Foreskin fibroblast (primary cell): ENCODE measurements at places on chromosomes 16 and 17.

DNA sequence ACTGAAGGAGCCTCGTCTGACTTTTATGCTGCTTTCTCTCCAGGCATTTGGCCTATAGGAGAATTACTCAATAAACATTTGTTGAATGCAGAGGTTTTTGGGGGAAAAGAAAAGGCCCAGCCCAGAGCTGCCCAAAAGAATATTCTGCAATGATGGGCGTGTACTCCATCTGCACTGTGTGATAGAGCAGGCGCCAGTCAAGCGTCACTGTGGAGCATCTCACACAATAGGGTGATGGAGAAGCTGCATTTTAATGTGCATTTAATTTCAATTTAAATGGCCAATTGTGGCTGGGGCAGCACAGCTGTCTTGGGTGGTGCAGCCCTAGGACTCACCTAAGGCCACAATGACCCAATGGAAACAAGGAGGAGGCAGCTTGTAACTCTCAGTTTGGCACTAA lies 20.6 kb downstream of the GLYR1 start:
- DNase-seq, result no peak

DNA sequence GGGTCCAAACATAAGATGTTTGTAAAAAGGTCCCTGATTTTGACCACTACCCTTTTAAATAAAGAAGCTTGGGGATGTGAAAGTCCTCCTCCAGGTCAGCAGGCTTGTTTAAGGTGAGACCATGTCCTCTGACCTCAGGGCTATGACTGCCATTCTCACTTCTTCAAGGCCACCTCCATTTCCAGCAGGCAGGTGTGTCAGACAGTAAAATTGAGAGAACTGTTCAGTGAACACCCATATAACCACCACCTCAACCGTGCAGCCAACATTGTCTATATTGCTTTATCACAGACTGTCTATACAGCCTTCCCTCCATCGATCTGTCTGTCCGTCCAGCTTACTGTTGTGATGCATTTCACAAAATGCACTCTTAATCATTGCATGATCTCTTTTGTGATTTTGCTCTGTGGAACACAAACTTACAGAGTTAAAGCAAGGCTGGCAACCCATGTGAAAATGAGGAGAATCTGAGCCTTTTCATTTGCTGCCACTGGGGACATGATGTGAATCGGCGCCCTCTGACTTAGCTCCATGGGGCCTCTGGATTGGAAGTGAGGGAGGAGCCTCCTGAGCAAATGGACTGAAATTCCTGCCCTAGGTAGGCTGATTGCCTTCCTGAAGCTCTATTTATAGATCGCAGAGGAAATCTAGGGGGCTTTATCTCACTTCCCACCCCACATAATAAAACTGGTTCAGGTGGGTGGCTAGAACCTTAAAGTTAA lies 53.8 kb downstream of the ZNRF1 start:
- no peak for DNase-seq

GRCh38 chr17:41464682-41465081 lies 2.5 kb downstream of the KRT32 start:
- peak; percentile 94 for DNase-seq

DNA sequence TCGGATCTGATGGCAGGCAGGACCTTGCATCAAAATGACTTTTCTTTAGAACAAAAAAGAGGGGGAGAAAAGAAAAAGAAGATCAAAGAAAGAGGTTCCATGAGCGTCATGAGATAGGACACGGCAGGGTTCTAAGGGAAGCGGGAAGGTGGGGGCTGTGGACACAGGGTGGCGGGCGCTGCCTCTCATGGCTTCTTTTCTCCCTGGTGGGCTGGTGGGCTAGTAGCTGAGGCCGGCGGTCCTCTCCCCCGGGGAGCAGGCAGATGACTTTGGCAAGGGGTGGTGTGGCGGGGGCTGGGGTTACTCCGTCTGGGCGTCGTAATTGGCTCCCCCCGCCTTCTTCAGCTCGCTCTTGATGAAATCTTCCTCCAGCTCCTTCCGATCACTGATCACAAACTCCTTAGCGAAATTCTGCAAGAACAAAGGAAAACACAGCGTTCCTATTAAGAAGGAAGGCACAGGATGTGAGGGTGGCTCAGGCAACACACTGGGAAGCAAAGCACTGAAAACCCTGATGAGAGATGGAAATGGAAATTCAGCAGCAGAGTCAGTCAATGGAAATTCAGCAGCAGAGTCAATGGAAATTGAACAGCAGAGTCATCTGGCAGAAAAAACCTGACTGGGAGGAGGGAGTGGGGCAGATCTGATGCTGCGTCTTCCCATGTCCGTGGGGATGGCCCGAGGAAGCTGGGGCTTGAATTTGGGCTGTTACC lies 51.2 kb downstream of the COTL1 start:
- no peak for DNase-seq

- DNase-seq, result no peak
These were observed 38.8 kb upstream of the C16orf82 start for GRCh38 chr16:27027971-27028370.

DNA sequence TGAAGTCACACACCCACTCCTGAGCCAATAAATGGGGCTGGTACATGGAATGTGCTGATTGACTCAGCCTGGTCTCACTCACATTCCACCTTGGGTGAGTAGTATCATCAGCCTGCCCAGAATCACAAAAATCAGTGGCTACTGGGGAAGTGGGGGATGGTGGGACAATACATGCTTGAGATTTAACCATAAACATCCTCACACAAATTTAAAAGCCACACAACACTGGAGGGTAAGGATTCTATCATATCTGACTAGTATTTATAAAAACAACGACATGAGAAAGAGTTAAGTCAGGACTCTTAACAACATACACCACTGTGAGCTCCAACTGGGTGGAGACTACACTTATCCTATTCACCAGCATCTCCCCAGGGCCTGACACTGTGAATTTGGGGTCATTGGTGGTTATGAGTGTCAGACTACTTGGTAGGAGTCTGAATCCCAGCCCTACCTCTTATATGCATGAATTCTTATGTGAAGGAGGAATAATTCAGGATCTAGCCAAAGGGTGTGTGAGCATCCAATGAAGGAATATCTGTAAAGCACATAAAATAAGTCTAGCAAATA lies 26.0 kb upstream of the IRX6 start:
- DNase-seq, result peak; percentile 11

- DNase-seq, result peak; percentile 44
These were observed 787 bp downstream of the PRKAR1A start for GRCh38 chr17:68512960-68513474.

GRCh38 chr17:48025904-48026501 lies 11.6 kb downstream of the COPZ2 start:
- no peak for DNase-seq

GRCh38 chr17:58587713-58588117 lies 73.3 kb upstream of the MTMR4 start:
- DNase-seq, result peak; percentile 70

DNA sequence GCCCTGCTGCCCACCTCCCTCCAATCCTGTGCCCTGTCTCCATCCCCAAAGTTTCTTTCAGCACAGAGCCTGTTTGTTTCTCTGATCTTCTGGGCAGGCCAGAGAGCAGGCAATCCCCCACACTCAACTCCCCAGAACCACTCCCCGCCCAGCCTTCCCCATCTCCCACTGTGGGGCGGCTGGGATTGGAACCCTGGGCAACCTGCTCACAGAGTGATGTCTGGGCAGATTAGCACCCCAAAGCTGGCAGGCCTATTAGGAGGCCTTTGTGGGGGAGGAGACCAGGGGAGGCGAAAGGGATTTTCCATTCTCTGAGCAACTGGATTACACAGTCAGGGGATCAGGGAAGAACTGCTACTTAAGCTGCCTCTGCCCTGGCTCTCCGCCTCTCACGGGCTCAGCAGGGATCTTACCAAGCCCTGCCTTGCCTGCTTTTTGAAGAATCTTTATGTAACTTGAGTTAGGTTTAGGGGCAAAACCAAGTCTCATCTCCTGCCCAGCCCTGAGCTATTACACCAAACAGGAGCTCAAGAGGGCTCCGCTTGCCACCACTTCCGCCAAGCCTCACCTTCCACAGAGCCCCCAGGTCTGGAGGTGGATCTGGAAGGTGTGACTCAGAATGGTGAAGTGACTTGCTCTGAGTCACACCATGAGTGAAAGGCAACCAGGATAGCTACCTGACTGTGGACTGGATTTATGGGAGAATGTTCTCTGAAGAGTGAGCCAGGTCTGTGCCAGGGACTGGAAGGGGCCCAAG lies 16.0 kb upstream of the LHX1 start:
- no peak for DNase-seq

DNA sequence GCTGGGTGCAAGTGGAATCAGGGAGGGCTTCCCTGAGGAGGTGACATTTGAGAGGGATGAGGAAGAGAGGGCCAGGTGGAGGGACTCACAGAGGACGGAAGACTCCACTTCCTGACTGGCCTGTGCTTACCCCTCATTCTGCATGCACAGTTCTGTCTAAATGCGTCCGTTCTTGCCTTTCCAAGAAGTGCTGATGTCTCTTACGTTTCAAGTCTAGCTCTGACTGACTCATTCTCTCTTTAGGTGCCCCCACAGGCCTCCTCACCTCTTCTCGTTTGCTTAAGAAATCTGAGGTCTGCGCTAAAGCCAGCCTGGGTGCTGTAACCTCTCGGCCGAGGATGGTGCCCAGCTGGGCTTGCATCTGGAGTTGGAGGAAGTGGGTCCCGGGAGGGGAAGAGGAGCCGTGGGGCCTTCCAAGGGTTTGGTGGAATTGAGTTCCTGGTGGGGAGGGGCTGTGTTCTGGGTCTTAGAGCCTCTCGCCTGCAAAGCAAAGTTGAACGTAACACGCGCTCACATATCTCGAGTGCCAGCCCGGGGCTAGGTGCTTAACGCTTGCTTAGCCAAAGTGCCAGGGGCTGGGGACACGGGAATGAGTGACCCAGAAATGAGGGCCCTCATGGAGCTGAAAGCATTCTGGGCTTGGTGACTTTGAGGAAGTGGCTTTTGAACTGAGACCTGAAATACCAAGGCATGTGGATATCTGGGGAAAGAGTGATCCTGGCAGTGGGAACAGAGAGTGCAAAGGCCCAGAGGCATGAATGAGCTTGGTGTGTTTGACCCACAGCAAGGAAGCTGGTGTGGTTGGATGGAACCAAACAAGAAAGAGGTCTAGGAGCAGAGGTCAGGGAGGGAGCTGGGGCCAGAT lies 4.8 kb downstream of the IL4R start:
- no peak for DNase-seq

GRCh38 chr16:10256784-10257641 lies 74.8 kb upstream of the GRIN2A start:
- no peak for DNase-seq

DNA sequence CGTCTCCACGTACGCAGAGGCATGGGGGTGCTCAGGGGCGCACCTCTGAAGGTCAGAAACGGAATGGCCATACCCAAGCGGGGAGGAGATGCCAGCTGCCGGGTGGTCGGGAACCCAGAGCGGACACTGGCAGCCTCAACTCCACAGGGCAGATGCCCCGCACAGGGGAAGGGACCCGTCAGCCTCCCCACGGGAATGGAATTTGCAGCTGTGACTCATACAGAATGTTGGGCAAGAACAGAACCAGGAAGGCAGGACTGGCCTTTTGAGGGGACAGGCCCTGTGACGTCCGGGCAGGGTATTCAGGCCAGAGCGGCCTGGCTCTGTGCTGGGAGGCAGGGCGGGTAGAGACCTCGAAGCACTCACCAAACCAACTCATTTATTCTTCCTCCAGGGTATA lies 7.5 kb downstream of the TK1 start:
- peak; percentile 48 for DNase-seq

GRCh38 chr16:19841184-19841583 lies 43.5 kb downstream of the GPRC5B start:
- DNase-seq, result no peak

DNA sequence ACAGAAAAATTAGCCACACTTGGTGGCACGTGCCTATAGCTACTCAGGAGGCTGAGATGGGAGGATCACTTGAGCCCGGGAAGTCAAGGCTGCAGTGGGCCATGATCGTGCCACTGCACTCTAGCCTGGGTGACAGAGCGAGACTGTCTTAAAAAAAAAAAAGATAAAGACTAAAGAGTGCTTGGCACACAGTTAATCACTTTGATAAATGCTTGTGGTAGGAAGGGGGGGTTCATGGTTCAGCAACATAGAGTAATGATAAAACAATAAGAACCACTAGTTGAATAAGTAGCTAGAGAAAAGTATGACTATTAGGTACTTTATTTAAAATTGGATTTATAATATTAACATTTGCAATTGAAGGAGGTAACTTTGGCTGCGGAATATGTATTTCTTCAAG lies 43.3 kb downstream of the USP32 start:
- no peak for DNase-seq

DNA sequence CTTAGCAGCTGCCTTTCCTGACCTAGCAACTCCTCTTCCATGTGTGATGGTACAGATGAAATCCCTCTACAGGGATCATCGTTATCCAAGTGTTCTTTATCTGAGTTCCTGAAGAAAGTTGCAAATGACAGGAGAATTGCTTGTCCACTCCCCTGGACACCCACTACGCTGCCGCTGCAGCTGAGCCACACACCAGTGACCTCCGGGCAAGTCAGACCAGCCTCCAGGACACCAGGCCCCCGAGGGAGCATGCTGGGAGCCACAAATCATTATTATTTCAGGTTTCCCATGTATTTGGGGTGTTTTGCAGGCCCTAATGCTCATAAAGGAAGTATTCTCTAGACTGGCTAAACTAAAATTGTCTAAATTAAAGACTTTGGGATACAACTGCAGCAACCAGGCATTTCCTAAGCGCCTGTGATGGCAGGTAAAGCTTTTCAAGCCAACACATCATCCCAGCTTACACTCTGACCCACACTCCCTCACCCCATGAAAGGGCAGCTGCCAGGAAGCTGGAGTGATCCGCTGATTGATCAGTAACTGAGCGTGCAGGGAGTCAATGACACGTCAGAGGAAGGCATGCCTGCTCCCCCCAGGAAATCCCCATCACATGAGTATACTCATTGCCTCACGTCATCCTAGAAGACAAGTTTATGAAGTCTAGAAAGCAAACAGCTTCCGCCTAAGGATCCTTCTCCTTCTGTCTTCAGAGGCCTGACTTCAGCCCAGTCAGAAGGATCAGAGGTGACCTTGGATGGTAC lies 14.4 kb downstream of the FA2H start:
- DNase-seq, result no peak

- no peak for DNase-seq
These were observed 340.7 kb downstream of the CDH13 start for GRCh38 chr16:82967424-82967823.

- no peak for DNase-seq
These were observed 164.6 kb downstream of the CHD9 start for GRCh38 chr16:53219371-53219770.

DNA sequence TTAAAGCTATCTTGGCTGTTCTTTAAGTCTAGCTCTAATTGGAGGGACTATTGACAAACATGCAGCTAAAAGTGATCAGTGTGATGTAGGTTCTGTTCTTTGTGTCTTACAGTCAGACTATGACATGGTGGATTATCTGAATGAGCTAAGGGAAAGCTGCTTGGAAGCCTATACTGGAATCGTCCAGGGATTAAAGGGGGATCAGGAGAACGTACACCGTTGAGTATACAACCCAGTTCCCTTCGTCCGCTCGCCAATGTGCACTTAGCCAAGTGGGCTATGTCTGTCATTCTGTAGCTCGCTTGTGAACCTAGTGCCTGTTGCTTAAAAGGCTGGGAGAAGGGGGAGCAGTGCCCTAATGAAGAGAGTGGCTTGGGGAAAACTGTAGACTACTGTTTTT lies 15.8 kb upstream of the TBKBP1 start:
- DNase-seq, result no peak

- DNase-seq, result no peak
These were observed 353.9 kb downstream of the CPPED1 start for GRCh38 chr16:12449795-12450194.
